ENCODE measurements at places on chromosomes 13 and 19.

DNA sequence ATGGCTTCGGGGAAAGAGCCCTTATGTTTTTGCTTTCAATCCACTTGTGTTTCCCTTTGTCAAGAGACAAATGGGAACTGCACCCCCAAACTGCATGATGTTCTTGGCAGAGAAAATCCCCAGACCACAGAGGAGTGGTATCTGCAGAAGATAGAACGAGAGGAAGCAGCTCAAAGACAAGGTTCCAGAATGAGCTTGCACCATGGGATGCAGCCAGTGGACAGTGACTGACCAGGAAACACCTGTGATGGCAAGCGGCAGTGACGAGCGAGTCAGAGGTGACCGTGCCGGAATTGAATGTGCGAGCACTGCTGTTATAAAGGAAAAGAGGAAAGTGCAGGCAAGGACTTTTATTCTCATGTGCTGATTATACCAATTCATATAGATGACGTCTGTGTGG is 46.3 kb downstream of the IRS2 start:
- peaks cover 2% of the 10 kb centered on the region for H3K27me3 ChIP-seq
- no peak for DNase-seq
- H3K4me3 ChIP-seq, result no peak overlapping the region

- H3K27me3 ChIP-seq, result no peaks in the 10 kb centered on the region
- H3K27ac ChIP-seq, result no peak overlapping the region
- no peaks in the 10 kb centered on the region for H3K4me1 ChIP-seq
- no peak overlapping the region for H3K4me3 ChIP-seq
- H3K36me3 ChIP-seq, result no peaks in the 10 kb centered on the region
Measured at GRCh38 chr13:18959996-18960395, 221.6 kb downstream of the TUBA3C start.

DNA sequence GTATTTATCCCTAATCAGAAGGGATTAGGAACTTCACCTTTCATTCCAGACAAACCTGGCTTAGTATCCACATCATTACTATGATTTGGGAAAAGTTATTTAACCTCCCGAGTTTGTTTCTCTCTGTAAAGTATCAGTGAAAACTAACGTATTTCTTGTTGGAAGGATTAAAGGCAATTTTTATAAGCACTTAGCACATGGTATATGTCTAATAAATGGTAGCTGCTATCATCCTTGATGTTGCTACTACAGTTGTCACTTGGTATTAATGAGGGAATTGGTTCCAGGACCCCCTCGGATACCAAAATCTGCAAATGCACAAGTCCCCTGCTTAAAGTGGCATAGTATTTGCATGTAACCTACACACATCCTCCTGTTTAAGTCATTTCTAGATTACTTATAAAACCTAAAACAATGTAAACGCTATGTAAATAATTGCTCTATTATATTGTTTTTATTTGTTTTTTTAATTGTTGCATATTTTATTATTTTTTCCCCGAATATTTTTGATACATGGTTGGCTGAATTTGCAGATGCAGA is 42.7 kb upstream of the FAM124A start:
- no peak overlapping the region for H3K27ac ChIP-seq
- H3K4me1 ChIP-seq, result no peaks in the 10 kb centered on the region

DNA sequence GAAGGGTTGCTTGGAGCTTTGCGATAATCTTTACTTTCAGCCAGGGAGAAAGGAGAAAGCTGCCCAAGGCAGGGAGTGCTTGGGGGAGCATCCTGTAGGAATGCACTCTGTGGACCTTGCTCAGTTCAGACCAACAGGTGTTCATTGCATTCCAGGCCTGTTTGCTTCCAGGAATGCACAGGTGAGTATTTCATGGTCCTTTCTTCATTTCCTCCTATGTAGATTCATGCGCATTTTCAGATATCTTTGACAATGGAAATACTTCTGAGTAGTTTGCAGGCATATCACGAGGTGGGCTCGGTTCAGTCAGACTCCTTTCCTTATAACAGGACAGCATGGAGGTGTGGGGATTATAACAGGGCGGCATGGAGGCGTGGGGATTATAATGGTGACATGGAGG is 254.8 kb downstream of the FGF9 start:
- no peak overlapping the region for H3K4me3 ChIP-seq
- peak overlapping the region; percentile 35 for H3K27ac ChIP-seq
- H3K4me1 ChIP-seq, result peaks cover 19% of the 10 kb centered on the region
- H3K36me3 ChIP-seq, result no peaks in the 10 kb centered on the region
- DNase-seq, result peak; percentile 73

GRCh38 chr13:29969286-29969685 is 118.9 kb upstream of the UBL3 start:
- H3K4me1 ChIP-seq, result no peaks in the 10 kb centered on the region
- H3K36me3 ChIP-seq, result no peaks in the 10 kb centered on the region
- no peak overlapping the region for H3K4me3 ChIP-seq
- H3K27me3 ChIP-seq, result no peaks in the 10 kb centered on the region
- H3K27ac ChIP-seq, result no peak overlapping the region

Measured in large intestine (tissue), 12 donors.